ENCODE measurements at places on chromosomes 1 and 21.

GRCh38 chr1:198203434-198203833, 46.6 kb downstream of the NEK7 start:
- no peak for DNase-seq

- no peak for DNase-seq
Observed at GRCh38 chr1:115522386-115522785, 119.4 kb upstream of the VANGL1 start.

GRCh38 chr1:30089024-30089430, 634.4 kb downstream of the MATN1 start:
- DNase-seq = no peak

- no peak for DNase-seq
Observed at GRCh38 chr1:84892705-84893618, at the start of gene LPAR3. LPAR3 (minus strand) TSS chr1:84893206; CDS start chr1:84866120, 27,086 bp downstream.

- no peak for DNase-seq
Observed at GRCh38 chr1:42348498-42348897, 13.5 kb upstream of the FOXJ3 start.

DNA sequence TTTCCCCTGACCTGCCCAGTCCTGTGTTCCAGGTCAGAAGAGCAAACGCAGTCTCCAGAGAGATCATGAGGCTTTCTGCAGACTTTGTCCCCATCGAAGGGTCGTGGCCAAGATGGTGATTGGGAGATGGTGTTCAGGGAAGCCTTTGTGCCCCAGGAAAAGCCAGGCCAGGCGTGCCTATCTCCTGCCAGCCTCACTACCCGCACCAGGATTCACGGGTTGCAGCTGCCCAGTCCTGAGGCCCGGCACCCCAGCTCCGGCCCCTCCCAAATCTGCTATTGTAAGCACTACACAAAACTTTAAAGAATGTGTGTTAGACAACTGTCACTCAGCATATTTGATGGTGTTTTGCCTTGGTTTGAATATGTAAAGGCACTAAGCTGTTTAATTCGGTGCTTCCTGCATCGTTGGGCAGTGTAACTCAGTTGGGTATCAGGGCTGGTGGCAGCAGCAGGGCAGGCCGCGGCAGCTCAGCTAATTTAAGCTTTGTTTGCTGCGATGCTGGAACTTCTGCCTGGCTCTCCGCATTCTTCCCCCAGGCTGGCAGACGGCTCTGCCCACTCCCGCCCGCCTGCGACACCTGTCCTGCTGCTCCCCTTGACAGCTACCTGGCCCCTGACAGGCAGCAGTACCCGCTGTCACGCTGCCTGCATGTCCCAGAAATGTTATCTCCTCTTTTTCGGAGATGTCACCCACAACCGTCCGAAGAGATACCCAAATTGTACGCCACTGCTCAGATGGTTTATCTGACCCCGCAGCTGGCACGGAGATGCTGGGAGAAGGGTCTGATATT, 209.0 kb upstream of the VAMP3 start:
- no peak for DNase-seq

GRCh38 chr1:32257227-32257508, 6.1 kb downstream of the LCK start:
- no peak for DNase-seq

GRCh38 chr1:239558559-239558958, 172.2 kb downstream of the CHRM3 start:
- DNase-seq = no peak

DNA sequence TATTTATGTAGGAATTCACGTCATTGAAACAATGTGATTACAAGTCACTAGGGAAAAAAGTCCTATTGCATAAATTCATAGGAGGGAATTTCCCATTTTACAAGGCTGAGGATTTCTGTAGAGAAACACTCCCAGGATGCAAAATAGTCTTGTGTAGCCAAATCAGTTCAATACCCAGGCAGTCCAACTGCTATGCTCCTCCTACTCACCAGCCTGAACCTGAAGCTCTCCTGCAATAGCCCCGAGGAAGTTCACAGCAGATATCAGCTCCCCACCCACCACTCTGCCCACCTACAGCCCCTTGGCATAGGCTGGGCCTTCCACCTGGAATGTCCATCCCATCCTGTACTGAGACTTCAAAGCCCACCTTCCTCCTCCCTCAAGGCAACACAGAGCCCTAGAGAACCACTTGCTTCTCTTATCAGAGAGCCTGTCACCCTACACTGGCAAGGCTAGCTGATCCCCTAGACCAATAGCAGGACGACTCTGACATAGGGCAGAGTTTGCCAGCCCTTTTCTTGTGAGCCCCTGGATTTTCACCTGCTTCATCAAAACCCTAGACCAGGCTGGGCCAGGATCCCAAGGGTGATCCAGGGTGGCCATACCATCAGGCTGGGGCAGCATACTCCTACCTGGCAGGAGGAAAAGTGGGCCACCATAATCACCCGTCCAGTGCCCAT, 1.5 kb downstream of the LSS start:
- DNase-seq = peak; percentile 6

- no peak for DNase-seq
Observed at GRCh38 chr1:84693005-84693404, 2.7 kb upstream of the SSX2IP start.

DNA sequence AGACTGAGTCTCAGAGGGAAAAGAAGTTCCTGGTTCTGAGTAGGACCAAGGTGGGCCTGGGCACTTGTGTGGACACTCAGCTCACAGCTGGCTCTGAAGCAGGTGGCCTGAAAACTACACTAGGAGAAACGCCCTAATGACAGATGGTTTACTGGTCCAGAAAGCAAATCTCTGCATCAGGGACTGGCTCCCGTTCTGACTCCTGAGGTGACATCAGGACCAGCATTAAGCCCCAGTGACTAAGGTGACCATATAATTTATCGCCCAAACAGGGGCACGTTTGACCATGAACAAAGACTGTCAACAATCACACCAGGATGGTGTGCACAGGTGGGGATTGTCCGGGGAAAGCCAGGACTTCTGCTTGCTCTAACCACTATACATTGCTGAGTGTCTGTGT, 12.2 kb upstream of the CD34 start:
- DNase-seq = no peak

- DNase-seq = no peak
Observed at GRCh38 chr21:29676395-29676794, 263.4 kb downstream of the GRIK1 start.

GRCh38 chr1:202576816-202577215, 133.4 kb downstream of the SYT2 start:
- peak; percentile 96 for DNase-seq

GRCh38 chr1:38000529-38001455, 4.5 kb downstream of the FHL3 start:
- DNase-seq = peak; percentile 93

GRCh38 chr1:91600431-91601337, 100.0 kb downstream of the CDC7 start:
- no peak for DNase-seq

- no peak for DNase-seq
Observed at GRCh38 chr1:30708361-30708728, 15.0 kb downstream of the MATN1 start.

DNA sequence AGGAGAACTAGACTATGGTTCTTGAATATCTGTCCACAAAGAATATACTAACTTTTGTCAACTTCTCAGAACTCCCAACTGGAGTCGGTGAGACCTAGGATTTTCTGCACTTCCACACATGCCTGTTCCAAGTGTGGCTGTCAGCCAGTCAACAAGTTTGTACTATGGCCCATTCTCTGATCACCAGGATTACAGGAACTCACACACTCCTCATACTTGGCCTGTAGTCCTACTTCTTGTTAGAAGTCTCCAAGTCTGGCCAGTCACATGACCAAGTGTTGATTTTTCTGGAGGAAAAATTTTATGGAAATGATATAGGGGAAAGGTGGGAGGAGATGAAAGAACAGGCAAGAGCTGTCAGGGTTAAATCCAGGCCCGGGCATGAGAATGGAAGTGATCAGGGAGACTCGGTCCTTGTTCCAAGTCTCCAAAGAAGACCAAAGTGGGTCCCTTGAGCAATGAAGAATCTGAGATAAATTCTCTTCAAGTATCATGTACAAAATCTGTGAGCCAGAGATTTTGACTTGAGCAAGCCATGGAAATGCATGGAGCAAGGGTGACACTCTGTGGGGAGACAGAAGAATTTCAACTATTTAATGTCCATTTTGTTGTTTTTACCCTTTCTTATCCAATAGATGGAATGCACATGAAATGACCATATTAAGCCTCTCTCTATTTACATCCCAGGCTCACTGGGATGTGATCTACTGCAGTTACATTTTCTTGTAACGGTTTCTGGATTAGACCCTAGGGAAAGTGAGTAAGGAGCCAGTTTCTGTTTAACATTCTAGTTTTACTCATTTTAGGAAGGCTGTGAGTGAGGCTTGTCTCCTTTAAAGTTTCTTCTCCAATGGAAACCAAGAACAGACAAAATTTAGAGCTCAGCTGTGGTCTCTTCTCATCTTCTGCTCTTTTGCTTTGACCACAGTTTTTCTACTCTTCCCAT, 320.9 kb downstream of the ASTN1 start:
- peak; percentile 74 for DNase-seq

DNA sequence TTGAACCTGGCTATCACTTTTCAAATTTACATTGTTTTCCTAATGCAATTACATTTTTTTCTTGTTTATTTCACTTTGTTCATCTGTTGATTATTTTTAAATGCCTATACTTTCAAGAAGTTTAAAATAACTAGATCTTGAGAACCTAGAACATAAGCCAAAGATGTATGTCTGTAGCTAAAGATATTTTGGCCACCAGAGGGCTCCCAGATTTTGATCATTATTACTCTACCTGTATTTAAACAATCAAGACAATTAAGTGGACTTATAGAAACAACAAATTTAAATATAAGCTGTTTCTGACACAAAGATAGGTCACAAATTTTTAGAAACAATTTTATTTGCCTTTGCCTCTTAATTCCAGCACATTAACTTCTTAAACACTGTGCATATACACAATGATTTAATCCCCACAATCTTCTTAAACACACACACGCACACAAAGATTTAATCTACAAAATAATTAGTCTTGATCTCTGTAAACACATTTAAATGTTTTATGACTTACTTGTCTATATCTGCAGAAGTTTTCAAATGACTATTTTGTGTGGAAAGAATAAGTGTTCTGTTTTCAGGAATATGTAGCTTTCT, 380.0 kb downstream of the DSCAM start:
- peak; percentile 31 for DNase-seq

DNA sequence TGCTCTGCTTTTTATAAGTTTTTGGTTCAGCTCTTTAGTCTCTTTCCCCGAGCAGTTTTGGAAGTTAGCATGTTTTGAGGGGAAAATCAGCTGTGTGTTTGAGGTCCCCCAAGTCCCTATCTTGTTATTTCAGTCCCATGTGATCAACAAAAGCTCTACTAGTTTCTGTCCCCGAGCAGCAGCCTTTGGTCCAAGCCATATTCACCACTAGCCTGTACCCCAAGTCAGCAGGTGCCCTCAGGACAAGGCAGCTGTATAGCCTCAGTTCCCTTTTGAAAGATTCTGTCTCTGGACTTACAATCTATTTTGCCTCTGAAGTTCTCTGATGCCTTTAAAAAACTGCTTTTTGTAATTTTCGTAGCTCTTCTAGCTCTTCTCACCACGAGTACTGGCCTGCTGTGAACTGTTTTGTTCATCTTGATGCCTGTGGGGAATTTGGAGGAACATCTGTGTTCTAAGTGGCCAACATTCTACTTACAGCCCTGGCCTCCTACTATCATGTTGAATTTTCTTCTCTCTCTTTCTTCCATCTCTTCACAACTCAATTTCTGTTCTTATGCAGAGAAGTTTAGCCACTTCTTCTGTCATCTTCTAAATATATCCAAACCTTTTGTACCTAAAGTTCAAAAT, 16.7 kb downstream of the UAP1 start:
- no peak for DNase-seq

- DNase-seq = peak; percentile 20
Observed at GRCh38 chr1:101006553-101006952, 19.0 kb downstream of the DPH5 start.

DNA sequence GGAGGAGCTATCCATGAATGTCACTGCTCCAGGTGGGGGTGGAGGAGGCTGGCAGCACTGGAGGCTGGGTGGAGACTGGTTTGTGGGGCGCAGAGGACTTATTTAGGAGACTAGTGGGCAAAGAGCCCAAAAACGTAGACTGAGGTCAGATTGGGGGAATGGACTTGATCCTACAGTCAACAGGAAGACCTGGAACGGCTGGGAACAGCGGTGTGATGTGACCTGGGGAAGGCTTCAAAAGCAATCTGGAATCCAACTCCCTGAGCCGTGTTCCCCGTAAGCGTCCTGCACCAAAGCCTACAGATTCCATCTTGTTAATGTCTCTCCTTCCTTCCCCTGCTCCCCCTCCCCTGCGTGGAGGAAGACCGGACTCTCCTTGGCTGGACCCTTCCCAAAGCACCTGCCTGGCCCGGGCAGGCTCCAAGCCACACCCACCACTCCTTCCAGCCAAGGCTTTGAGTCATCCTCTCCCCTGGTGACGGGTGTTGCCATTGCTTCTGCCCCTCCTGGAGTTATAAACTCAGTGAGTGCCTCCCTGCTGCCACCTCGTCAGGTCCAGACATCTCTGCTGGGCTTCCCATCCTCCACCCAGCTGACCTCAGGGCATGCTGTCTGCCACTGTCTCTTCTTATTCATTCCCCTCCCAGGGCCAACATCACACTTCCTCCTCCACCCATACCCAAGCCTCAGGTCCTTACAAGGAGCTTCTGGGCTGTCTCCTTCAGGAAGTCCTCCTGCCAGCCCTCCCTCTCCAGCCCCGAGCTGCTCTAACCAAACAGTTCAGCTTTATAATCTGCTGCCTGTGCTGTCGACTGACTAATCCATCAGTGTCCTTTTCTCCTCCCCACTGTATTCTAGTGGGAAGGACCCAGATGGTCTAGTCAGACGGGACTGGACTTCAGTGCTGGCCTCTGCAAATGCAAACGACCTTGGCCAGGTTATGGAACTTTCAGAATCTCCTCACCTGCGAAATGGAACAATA, 1.6 kb upstream of the CLSTN1 start:
- DNase-seq = peak; percentile 52

DNA sequence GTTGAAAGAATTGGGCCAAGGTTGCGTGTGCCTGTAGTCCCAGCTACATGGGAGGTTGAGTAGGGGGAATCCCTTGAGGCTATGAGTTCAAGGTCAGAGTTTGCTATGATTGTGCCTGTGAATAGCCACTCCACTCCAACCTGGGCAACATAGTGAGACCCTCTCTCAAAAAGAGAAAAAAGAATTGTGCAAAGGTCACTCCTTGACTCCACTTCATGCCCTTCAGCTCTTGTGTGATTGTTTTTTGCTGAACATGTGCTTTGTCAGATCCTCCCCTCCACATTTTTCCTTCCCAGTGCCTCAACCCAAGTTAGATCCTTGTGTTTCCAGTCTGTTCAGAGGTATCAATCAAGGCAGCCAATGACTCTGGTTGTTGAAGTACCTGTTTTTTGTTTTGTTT, 8.5 kb downstream of the TXNIP start:
- DNase-seq = no peak

DNA sequence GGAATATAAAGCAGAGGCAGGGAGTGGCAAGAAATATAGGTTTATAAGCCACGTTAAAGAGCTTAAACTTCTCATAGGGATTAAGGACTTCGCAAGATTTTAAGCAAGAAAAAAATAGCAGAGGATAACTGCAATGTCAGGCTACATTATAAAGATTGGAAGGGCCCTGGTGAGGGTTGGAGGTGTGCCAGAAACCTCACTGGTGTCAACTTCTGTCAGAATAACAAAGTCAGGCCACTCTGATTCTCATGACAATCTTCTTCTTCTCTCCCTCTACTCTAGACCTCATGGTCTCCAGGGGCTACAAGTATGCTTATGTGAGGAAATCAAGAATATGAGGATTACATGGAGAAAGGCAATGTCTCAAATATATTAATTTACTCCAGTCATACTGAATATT, 32.6 kb upstream of the FMO2 start:
- no peak for DNase-seq
